ENCODE measurements at places on chromosomes 2 and 18. TPM values are rescaled to one million over a fixed set of nuclear protein-coding genes. Genes with fewer than 3 reads are reported as not detected.

The KCNK3 gene
- 0.66 TPM for total RNA-seq

The CTLA4 gene
- total RNA-seq: 6.0 TPM

DNA sequence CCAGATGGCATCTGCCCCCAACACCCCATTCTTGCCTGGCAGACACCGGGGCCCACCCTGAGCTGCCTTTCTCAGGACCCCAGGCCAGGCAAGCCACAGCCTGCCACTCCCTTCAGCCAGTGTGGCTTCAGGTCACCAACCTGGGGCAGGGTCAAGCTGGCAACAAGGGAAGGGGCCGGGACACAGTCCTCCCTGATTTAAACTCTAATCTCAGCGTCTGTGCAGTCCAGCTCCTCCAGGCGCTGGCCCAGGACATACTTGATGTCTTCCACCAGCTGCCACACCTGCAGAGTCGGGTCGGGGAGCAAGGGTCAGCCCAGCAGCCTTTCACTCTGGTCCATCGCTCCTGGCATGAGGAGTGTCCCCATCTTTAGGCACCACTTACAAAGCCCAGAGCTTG is 29.0 kb upstream of the ALPP start:
- no peak for DNase-seq

- DNase-seq: no peak
Measured at GRCh38 chr18:68608851-68609490, 105.9 kb downstream of the TMX3 start.

GRCh38 chr18:79639072-79639829 is 40.4 kb upstream of the CTDP1 start:
- no peak for DNase-seq
